NCI-H1930 (cell line): ENCODE measurements at places on chromosomes 2 and 18.

DNA sequence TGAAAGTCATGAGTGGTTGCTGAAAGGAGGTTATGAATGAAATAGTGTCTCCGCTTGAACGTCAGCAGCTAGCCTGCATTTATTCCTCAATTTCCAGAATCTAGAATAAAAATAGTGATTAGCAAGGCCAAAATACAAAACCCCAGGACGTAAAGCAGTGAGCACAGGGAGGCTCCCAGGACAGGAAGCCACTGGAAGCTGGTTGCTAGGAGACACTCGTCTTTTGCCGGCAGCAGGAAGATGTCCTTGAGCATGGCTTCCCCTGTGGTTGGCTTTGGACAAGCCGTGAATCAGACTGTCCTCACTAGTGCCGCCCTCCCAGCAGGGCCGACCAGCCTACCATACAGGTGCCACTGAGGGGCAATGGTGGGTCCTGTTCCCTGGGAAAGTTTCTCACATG lies 374.4 kb downstream of the MTX2 start:
- peak; percentile 65 for DNase-seq

DNA sequence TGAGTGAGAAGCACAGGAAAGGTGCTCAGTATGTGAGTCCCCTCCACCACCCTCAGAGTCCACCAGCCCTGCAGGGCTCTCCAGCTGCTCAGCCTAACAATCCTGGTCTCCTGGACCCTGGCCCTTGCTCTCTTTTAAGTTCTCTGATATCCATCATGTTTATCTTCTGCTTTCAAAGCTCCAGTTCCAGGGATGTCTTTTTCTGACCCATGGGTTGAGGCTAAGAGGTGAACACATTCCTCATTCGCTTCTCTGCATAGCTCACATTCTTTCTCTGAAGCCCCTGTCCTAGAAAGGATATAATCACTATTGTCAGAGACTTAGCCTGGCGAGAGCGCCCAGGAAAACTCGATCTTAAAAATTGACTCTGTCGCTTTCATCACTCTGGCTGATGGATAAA lies 86.4 kb downstream of the ARL4C start:
- no peak for DNase-seq

GRCh38 chr2:201781557-201782051 lies 871 bp upstream of the ALS2 start:
- no peak for DNase-seq

GRCh38 chr2:126655051-126655450 lies 907 bp upstream of the GYPC start:
- DNase-seq = no peak

DNA sequence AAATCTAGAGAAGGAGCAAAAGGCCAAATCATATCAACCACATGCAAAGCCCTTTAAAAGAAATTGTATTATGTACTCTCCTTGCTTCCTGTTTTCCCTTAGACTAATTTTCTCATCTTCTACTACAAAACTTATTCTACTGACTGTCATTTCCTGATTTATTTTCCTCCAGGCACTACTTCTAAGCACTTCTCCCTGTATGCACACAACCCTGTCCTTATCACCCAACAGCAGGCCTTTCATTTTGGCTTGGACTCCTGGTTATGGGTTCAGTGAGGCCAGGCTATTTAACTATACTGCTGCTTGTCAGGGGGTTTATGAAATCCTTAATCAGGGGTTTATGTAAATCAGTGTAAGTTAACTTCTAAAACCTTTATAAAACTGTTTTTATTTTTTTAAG lies 205.1 kb upstream of the FAM98A start:
- no peak for DNase-seq

DNA sequence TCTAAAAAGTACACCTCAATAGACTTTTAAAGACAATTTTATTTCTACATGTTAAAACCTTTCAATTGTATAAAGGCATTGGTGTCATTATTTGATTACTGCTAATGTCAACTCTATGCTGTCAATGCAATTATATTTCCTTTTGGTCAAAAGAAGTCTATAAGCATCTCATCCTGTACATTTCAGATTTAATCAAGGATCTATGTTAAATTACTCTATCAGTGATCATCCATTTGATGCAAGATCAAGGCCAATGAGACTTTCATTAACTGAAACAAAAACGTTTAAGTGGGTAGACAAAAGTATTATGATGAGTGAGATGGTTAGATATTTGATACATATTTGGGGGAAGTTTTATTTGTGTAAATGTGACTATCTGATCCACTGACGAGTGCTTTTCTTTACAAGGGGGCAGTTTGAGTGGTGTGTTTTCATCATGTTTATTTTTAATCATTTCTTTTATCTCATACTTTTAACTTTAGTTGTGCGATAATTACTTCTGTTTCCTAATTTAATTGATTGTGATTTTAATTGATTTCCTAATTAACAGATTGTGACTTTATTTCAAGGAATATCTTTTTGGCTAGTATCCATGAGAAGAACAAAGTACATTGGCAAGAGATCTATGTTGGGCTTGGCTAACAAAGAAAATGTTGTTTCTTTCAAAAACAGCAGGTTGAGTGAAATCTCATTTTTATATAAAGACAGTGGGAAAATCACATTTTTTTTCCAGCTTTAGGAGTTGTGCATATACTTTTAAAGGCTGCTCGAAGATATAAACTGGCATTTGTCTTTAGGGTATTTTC lies 1.1 kb downstream of the ARHGAP28 start:
- DNase-seq = no peak

DNA sequence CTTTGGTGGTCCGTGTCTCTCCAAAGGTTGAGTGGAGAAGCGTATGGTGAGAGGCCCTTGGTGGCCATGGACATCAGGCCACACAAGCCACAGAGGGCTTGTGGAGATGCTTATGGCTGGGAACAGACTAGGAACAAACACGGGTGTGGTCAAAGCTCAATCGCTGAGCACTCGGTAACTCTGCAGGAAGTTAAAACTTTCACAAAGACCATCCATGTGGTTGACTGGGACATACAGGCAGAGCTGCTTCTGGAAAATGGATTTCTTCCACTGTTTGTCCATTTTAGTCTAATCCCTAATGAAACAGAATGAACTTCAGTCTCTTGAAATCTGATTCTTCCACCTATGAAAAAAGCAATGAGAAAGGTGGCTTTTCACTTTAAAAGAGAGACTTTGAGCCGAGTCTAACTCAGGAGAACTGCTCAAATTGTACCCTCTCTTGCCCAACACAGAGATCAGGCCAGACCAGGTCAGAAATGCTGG lies 17.7 kb downstream of the GDF7 start:
- no peak for DNase-seq

GRCh38 chr18:45551142-45551815 lies 64.0 kb upstream of the SLC14A2 start:
- DNase-seq = no peak

GRCh38 chr2:224838335-224838734 lies 122.2 kb upstream of the CCDC195 start:
- no peak for DNase-seq

GRCh38 chr18:35588995-35589394 lies 7.5 kb downstream of the GALNT1 start:
- DNase-seq = no peak

- no peak for DNase-seq
These were observed 2.6 kb upstream of the RBM43 start for GRCh38 chr2:151264157-151264825.

DNA sequence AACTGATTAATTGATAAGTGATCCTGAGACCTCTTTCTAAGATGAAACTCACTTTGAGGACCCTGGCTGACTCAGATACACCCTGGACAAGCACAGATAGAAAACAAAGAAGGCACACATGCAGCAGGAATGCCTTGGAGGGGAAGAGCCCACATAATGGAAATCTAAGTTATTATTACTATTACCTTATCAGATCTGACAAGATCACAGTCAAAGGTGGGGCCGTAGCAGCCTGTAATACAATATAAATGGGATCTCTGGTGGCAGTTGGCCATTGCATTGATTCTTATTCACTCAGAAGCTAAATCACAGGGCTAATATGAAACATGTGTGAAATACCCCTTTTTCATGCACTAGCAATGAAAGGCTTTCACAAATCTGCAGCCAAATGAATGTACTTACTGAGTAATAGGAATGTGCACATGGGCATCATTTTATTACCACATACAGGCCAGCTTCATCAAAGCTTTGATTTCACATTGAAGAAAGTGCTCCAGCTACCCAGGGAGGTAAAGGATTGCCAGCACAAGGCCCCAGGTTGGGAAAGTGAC lies 84.0 kb downstream of the ZBTB7C start:
- DNase-seq = no peak

DNA sequence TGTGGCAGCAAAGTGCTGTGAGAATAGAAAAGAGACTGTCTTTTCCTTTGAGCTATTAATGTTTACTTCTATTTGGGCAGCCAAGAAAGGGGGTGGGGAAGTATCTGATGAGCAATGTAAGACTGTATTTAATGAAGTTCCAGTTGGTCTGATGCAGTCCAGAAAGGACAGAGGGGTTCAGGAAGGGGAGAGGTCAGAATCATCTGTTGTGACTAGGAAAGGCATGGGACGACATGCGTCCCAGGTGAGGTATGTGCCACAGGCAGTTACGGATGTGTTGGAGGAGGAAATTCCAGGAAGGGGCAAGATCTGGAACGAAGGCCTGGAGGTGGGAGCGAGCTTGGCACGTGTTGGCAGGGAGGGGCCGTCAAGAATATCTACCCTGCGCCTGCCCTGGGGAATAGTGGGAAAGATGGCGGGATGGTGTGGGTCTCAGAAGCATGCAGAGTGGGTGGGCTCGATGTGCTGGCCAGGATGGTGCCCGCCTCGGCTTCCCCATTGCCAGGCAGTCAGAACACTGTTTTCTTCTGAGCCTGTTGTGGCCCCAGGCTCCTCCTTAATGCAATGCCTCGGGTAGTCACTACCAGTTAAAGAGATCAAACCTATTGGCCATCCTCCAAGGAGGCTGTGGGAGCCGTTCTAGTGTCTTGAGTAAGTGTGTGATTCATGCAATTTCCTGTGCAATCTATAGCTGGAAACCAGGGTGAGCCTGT lies 57.8 kb upstream of the TXNDC2 start:
- no peak for DNase-seq

DNA sequence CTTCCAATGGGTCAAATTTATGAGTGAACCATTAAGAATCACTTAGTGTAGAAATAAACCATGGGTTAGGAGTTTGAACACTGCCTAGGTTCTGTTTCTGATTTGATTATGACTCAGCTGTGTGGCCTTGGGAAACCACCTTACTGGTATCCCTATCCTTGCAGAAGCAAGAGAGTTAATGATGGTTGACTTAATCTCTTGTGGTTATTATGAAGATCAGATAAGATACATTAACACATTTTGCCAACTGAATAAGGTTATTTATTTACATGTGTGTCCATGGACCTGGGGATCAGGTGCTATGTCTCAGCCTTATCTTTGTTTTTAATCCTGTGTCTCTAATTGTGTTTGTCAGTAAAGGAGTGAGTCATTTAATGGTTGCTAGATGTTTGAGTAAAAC lies 5.4 kb upstream of the KCNJ13 start:
- DNase-seq = no peak

DNA sequence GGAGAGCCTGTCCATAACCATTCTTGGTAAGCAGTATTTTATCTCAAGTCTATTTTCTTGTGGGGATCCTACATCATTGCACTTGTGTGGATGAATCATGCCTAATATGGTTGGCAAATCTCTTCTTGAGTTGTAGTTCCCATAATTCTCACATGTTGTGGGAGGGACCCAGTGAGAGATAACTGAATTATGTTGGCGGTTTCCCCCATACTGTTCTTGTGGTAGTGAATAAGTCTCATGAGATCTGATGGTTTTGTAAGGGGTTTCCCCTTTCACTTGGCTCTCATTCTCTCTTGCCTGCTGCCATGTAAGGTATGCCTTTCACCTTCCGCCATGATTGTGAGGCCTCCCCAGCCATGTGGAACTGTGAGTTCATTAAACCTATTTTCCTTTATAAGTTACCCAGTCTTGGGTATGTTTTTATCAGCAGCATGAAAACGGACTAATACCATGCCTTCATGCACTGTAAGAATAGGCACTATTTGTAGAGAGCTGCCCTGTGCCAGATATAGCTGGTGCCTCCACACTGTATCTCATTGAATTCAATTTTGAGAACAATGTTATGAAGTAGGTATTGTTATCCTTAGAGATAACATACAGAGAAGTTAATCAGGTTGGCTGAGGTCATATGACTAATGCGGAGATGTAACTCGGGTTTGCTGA lies 148.3 kb downstream of the PLCL1 start:
- no peak for DNase-seq

DNA sequence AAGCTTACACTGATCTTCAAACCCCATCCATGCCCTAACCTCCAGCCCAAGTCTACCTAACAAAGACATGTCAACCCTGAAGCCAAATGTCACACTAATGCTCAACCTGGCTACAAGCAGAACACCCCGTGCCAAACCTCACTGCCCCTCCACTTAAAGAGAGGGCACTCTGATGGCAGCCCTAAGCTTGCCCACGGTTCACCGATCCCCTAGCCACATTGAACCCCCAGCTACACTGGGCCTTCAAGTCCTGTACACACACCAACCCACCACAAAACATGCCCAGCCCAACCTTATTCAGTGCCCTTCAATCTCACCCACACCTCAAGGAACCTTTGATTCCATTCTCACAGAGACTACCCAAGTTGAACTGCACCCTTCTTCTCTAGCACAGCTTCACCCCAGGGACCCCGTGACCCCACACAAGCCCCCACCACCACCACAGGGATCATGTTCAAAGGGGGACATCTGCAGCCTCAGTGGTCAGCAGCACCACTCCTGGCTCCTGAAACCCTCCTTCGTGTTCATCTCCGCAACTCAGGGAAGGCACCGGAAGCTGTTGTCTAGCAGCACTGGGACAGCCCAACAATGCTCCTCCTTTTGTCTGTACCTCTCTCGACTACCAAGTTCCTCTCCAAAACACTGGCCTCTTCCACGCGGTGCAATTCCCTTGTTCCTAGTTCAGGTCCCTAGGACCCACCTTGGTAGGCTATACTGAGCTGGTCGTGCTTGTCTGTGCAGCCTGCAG lies 218.8 kb downstream of the CYP26B1 start:
- DNase-seq = no peak

DNA sequence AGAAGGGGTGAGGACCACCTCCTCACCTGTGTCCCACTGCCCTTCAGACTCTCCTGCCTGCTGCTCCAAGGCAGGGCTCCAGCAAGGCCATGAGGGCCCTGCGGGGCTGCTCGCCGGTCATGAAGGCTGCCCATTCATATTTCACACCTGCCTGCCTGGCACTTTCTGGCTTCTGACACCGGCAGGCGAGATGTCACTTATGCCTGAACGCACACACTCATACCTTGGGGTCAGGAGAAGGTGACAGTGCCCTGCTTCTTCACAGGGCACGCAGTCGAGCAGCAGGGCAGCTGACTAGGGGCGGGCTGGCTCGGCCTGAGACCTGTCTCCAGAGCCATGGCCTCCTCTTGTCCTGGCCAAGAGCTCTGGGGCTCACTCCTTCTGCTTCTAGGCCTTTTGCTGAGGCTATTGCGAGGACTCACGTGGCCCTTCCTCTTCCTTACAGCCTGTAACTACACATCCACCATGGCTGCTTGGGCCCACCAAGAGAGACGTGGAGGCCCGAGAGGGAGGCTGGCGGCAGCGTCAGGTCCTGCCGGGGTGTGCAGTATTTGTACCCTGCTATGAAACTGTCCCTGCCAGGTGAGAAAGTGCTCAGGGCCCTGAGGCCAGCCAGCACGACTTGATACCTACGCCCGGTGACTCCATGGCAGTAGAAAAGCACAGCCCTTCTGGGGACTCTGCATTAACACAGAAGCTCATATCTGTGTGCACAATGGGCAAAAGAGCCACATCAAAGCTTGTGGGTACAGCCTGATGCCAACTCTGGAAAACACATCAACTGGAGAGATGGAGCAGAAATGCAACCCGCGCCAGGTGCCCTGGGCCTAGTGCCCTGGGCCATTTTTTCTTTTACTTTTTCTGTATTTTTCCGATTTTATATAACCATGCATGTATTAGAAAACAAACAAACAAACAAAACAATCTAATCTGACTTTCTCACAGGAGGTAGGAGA lies 30.6 kb downstream of the HS6ST1 start:
- no peak for DNase-seq
